ENCODE measurements at places on chromosomes 5 and 9. TPM values are rescaled to one million over a fixed set of nuclear protein-coding genes. Genes with fewer than 3 reads are reported as not detected.
A peak's percentile ranks its signal among the peaks of the same experiment; 100 is the strongest.

- DNase-seq: no peak
Measured at GRCh38 chr5:16866273-16866672, 69.8 kb downstream of the MYO10 start.

DNA sequence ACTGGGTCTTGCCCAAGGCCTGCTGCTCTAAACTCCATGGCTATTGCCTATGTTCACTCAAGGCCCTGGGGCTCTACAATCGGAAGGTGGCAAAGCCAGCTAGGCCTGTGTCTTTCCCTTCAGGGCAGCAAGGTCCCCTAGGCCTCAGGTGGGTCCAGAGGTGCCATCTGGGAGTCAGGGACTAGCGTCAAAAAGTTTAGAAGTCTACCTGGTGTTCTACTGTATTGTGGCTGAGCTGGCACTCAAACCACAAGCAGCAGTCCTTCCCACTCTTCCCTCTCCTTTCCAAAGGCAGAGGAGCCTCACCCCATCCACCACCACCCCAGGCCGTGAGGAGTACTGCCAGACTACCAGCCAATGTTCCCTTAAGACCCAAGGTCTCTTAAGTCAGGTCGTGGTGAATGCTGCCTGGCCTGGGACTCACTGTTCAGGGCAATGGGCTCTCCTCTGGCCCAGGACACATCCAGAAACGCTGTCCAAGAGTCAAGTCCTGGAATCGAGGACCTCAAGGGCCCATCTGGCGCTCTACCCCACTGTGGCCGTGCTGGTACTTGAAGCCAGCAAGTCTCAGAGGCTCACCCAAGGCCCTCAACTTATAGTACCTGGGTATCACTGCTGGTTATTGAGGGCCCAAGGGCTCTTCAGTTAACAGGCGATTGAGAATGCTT lies 13.0 kb upstream of the SARDH start:
- peak; percentile 15 for DNase-seq

GRCh38 chr5:23445573-23445972 lies 61.8 kb upstream of the PRDM9 start:
- no peak for DNase-seq

GRCh38 chr5:147920420-147921030 lies 14.2 kb upstream of the C5orf46 start:
- no peak for DNase-seq

- no peak for DNase-seq
Measured at GRCh38 chr5:138867011-138867410, 8.1 kb downstream of the LRRTM2 start.

- peak; percentile 43 for DNase-seq
Measured at GRCh38 chr5:131536211-131536826, 98.7 kb downstream of the RAPGEF6 start.

DNA sequence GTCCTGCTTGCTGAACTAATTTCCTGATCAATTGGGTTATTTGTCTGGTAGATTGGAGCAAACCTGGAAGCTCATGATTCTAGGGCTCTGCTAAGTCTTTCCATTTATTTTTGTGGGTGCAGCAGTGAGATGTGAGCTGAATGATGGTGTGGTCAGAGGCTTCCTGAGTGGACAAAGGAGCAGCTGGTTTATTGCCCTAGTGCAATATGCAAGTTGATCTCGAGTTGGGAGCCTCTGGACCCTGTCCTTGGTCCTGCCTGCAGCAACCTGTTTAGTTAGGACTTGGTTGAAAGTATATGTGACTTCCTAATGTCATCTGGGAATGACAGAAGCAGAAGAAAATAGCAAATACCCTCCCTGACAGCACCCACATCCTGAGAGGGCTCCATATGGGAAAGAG lies 4.2 kb upstream of the UNC5A start:
- DNase-seq: peak; percentile 45

DNA sequence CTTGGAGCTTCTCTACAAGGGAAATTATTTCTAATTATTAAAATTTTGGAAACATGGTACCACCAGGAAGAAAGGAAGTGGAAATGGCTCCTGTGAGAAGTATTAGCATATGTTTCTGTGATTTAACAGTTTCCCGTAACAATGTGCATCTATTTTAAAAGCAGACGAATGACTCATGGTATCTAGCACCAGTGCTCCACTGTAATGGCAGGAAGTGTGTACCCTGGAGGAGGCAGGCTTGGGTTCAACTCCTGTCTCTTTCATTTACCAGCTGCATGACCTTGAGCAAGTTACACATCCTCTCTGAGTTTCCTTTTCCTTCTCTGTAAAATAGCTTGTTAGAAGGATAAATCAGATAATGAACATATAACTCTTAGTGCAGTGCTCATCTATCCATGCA lies 41.0 kb upstream of the ANGPTL2 start:
- peak; percentile 41 for DNase-seq

Gene BRINP1
- not detected for total RNA-seq

Gene ZNF782
- total RNA-seq: 17.7 TPM

Gene TSSK1B
- not detected for total RNA-seq

Gene SPATA31E1
- not detected for total RNA-seq

Gene CYSRT1
- not detected for total RNA-seq

Gene RFX3
- 22.8 TPM for total RNA-seq

Data from stomach (tissue), 19 donors.